ENCODE measurements at places on chromosomes 12 and 14. TPM values are rescaled to one million over a fixed set of nuclear protein-coding genes. Genes with fewer than 3 reads are reported as not detected.

DNA sequence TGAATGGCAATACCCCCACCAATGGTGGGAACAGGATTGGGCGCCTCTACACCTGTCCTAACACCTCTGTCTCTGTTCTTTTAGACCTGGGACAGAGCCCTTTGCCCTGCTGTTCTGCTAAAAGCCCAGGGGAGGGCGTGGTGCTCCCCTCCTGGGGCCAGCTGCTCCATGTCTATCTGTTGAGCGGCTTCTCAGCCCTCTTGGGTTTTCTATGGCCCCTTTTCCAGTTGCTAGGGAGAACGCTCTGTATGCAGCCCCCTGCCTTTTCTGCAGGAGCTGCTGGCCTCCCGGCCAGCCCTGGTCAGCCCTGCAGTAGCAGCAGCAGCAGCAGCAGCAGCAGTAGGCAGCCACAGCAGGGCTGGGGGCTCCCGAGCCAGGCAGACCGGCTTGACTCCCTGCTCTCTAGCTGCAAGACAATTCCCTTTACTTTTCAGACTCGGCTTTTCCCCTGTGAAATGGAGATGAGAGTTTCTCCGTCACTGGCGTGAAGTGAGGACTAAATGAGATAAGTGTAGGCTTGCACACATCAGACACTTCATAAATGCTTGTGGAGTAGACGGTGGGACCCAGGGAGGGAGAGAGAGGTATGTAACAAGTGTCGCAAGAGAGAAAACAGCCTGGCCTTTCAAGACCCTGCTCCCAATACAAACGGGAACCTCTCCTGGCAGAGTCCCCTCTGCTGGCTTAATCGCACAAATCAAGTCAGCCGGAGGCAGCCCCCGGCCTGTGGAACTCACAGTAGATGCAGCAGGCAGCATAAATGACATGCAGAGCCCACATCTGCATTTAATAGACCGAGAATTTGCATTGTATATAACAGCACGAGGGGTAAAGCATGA is 1.0 kb downstream of the RTL1 start:
- H3K36me3 ChIP-seq: no peaks in the 10 kb centered on the region
- peaks cover 5% of the 10 kb centered on the region for H3K27me3 ChIP-seq
- no peak for DNase-seq
- H3K4me3 ChIP-seq: no peak overlapping the region
- no peak overlapping the region for H3K27ac ChIP-seq

DNA sequence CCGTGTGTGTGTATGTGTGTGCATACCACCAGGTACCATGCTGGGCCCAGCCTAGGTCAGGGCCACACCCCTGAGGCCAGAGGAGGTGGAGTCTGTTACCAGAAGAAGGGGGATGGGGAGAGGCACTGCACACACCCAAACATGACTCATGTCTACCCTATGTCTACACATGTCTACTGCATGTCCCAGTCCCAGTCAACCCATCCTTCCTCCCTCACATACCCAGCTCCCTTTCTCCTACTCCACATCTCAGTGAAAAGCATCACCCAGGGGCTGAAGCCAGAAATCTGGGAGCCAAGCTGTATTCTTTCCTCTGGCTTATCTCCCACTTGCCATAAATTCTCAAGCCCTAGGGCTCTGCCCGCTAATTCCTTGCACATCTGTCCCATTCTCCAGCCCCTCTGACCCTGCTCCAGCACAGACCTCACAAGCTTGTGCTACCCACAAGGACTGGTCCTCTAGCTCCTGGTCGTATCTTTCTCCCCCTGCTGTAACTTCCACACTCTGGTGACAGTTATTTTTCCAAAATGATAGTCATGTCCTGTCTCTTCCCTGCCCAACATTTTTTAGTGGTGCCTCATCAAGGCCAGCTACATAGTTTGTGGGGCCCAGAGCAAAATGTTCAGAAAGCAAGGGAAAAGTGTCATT is 18.0 kb upstream of the APPL2 start:
- H3K27me3 ChIP-seq: no peaks in the 10 kb centered on the region
- H3K36me3 ChIP-seq: no peaks in the 10 kb centered on the region
- H3K4me3 ChIP-seq: no peak overlapping the region

GRCh38 chr12:85697003-85697402 is 139.2 kb downstream of the RASSF9 start:
- H3K4me3 ChIP-seq: no peak overlapping the region
- H3K4me1 ChIP-seq: no peaks in the 10 kb centered on the region
- H3K27me3 ChIP-seq: no peaks in the 10 kb centered on the region
- no peaks in the 10 kb centered on the region for H3K36me3 ChIP-seq

DNA sequence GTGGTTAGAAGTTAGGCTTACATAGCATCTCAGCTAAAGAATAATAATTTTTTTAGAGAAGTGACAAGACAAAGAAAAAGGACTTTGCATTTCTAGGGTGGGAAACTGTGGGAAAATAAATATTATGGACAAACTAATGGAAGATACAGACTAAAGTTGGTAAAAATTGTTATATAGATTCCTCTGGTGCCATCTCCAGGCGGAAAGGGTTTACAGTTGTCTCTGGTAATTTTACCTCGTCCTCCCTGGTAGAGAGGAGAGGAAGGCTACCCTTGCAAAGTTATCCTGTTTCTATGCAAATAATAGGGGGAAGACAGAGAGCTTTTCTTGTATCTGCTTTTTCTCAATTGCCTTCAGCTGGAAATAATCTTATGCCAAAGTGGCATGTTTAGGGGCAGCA is 5.2 kb downstream of the OR11G2 start:
- no peaks in the 10 kb centered on the region for H3K36me3 ChIP-seq
- no peak for DNase-seq
- no peak overlapping the region for H3K27ac ChIP-seq
- no peak overlapping the region for H3K4me3 ChIP-seq

The GPD1 gene
- total RNA-seq: 0.65 TPM

The SRP54 gene
- 63.2 TPM for total RNA-seq

DNA sequence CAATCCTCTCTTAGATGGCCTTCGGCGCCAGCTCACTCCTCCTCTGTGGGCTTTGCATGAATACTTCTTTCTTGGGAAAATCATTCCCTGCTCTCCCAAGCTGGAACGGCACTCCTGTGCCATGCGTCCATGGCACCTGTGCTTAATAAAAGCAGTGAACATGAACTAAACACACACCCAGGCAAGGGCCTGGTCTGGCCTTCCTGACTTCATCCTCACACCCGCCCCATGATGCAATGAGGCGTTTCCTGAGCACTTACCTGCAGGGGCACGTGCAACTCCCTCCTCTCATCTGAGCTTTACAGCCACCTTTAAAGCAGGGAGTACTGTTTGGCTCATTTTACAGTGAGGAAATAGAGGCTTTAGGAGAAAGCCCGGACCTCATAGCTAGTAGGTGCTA is 219.8 kb downstream of the SLC41A2 start:
- no peak overlapping the region for H3K4me3 ChIP-seq
- no peak for DNase-seq

The CACNA2D4 gene
- total RNA-seq: 49.6 TPM

DNA sequence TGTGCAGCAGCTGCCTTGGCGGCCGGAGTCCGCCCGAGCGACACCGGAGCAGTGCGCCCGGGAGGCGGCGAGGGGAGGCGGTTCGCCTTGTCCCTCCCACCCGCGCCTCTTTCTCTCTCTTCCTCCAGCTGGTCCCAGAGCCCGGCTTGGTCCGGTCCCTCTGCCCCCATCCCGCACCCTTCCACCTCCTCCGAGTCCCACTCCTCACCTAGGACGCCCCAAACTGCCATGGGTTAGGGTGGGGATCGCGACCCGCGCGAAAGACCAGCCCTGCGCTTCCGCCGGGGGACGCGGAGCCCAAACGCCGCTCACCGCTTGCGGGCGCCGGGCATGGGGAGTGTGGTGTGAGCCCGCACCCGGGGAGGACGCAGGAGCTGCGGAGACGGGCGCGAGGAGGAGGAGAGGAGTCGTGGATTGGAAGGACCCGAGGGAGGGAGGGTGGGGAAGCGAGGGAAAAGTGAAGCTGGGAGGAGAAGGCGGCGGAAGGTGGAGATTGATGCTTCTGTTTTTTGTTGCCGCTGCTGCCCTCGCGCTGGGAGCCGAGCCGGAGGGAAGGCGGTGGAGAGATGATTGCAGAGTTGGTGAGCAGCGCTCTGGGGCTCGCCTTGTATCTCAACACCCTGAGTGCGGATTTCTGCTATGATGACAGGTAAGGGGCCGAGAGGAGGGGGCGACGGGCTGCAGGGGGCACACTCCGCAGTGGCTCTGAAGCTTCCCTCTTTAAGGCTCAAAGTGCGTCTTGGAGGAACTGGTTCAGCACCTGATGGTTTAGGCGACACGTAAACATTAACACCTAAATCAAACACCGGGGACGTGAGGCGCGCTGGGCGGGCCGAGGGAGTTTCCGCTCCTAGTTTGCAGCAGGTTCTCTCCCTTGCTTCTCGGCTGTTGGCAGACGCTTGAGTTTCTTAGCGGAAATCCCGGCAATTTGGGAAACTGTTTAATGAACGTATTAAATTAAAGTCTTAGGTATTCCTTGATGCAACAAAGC is 610 bp downstream of the TMTC2 start:
- H3K36me3 ChIP-seq: no peaks in the 10 kb centered on the region
- H3K4me1 ChIP-seq: peaks cover 15% of the 10 kb centered on the region
- H3K27ac ChIP-seq: peak overlapping the region; percentile 88

The CD63 gene
- 319 TPM for total RNA-seq

GRCh38 chr12:82012176-82012575 is 253.0 kb upstream of the PPFIA2 start:
- H3K27ac ChIP-seq: no peak overlapping the region
- no peaks in the 10 kb centered on the region for H3K4me1 ChIP-seq
- no peak for DNase-seq
- H3K27me3 ChIP-seq: no peaks in the 10 kb centered on the region

The TMPRSS12 gene
- not detected for total RNA-seq

DNA sequence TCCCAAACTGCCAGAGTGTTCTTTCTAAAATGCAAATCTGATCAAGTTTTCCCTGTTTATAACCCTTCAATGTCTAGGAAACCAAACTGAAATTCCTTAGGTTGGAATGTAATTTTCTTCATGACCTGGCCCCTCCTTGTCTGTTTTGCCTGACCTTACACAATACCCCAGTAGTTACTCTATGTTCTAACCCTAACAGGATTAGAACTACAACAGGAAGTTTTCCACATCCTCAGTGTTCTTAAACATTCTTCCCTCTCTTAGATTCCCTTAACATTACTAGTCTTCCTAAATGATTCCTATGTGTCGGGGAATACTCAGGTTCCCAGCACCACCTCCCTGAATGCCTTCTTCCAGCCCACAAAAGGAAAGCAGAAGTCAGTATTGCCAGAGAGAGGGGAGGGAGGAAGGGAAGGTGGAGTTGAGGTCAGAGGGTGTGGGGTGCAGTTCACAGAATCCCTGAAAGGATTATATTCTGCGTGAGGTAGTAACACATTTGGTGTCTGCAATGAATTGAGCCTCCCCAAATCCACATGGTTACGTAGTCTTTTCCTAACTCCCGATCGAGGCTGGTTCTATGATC is 72.6 kb downstream of the BBS10 start:
- no peaks in the 10 kb centered on the region for H3K27me3 ChIP-seq
- no peak for DNase-seq
- H3K27ac ChIP-seq: no peak overlapping the region
- H3K4me1 ChIP-seq: no peaks in the 10 kb centered on the region
- no peak overlapping the region for H3K4me3 ChIP-seq
- H3K36me3 ChIP-seq: no peaks in the 10 kb centered on the region

- H3K27ac ChIP-seq: no peak overlapping the region
- peaks cover 12% of the 10 kb centered on the region for H3K27me3 ChIP-seq
- peak overlapping the region; percentile 60 for H3K4me3 ChIP-seq
- no peak for DNase-seq
- peaks cover 14% of the 10 kb centered on the region for H3K4me1 ChIP-seq
Observed at GRCh38 chr14:88793259-88793625, 489 bp upstream of the EML5 start.

The CHGA gene
- not detected for total RNA-seq

GRCh38 chr12:56071648-56072047 is 8.3 kb upstream of the ERBB3 start:
- H3K36me3 ChIP-seq: no peaks in the 10 kb centered on the region
- H3K4me1 ChIP-seq: no peaks in the 10 kb centered on the region

DNA sequence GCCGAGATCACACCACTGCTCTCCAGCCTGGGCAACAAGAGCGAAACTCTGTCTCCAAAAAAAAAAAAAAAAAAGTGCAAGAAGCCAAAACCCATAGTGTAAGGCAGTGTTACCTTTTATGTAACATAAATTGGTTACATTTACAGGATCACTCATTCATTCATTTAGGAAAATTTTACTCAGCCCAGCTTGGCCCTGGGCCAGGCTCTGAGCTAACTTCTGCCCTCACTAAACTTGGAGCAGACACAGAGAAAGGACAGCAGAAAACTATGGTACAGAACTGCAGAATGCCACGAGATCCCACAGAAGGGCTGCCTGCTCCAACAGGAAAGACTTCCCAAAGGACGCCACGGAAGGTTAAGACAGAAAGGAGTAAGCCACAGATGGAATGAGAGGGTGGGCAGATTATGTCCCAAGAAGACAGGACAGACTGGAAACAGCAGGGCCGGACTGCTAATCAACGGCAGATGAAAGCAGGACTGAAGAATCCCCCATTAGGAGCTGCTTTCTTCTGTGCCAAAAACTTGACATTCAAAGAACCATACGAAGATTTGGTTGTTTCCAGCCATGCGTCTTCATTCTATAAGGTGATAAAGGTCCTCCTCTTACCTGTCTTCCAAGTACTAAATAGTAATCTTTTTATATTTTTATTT is 18.9 kb downstream of the PPP1R13B start:
- no peak overlapping the region for H3K4me3 ChIP-seq
- no peaks in the 10 kb centered on the region for H3K27me3 ChIP-seq
- H3K4me1 ChIP-seq: no peaks in the 10 kb centered on the region
- no peak overlapping the region for H3K27ac ChIP-seq
- no peak for DNase-seq

- no peak overlapping the region for H3K4me3 ChIP-seq
- no peak for DNase-seq
- peaks cover 25% of the 10 kb centered on the region for H3K36me3 ChIP-seq
- no peaks in the 10 kb centered on the region for H3K27me3 ChIP-seq
Observed at GRCh38 chr12:6323995-6324711, 13.7 kb downstream of the PLEKHG6 start.
